Activated T-cell treated with anti-CD3 and anti-CD28 coated beads, Interleukin-2, amount 50 U/mL, for 72 hours (primary cell): ENCODE measurements at places on chromosomes 12 and 14. TPM values are rescaled to one million over a fixed set of nuclear protein-coding genes. Genes with fewer than 3 reads are reported as not detected.

KRT75 gene
- total RNA-seq, result not detected

DNA sequence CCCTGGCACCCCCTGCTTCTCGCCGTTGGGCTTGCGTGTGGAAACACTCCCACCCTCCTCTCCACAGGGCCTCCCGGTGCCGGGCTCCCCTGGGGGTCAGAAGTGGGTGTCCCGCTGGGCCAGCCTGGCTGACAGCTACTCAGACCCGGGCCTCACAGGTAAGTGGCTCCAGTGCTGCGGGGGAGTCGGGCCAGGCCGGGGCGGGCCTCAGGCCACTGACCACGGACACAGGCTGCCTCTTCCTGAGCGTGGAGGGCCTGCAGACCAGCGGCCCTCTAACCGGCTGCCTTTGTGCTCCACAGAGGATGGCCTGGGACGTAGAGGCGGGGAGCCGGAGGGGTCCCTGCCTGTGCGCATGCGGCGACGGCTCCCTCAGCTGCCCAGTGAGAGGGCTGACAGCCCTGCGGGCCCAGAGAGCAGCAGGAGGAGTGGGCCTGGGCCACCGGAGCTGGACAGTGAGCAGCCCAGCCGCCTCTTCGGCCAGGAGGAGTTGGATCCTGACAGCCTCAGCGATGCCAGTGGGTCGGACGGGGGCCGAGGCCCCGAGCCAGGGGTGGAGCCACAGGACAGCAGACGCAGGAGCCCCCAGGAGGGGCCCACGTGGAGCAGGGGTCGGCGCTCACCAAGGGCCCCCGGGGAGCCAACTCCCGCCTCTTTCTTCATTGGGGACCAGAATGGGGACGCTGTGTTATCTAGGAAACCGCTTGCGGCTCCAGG is 21.1 kb downstream of the CEP170B start:
- DNase-seq, result no peak
- no peak overlapping the region for H3K4me3 ChIP-seq
- H3K4me1 ChIP-seq, result no peaks in the 10 kb centered on the region
- H3K27me3 ChIP-seq, result no peaks in the 10 kb centered on the region
- no peak overlapping the region for H3K27ac ChIP-seq

LMNTD1 gene
- total RNA-seq, result not detected

DNA sequence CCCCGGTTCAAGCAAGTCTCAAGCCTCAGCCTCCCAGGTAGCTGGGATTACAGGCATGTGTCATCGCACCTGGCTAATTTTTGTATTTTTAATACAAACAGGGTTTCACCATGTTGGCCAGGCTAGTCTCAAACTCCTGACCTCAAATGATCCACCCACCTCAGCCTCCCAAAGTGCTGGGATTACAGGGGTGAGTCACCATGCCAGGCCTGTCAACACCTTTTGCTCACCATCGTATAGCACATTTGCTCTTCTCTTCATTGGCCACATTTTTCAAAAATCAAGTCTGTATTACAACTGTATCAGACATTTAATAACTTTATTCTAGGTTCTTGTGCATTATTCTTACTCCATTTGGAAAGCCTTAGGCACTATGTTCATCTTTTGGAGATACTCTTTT is 50.3 kb downstream of the BCAT1 start:
- H3K27me3 ChIP-seq, result peaks cover 42% of the 10 kb centered on the region
- no peak for DNase-seq
- no peak overlapping the region for H3K4me3 ChIP-seq

DNA sequence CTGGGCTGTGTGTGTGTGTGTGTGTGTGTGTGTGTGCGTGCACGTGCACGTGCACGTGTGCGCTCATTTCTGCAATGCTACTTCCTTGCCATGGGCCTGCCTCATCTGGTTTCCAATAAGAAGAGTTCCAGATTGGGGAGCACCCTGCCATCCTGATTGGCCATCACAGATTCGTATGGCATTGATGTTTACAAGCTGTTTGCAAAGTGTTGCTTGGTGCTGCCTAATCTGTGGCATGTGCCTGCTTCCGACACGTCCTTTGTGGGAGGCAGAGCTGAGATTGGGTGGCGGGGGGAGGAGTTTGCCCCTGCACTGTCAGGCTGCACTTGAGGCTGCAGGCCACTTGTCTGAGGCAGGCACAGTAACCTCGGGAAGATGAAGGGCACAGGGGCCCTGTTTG is 39.2 kb downstream of the SAMD4A start:
- peaks cover 7% of the 10 kb centered on the region for H3K27me3 ChIP-seq
- peaks cover 4% of the 10 kb centered on the region for H3K4me1 ChIP-seq
- no peak overlapping the region for H3K27ac ChIP-seq
- no peak for DNase-seq
